ENCODE measurements at places on chromosomes 4 and X. TPM values are rescaled to one million over a fixed set of nuclear protein-coding genes. Genes with fewer than 3 reads are reported as not detected.
A peak's percentile ranks its signal among the peaks of the same experiment; 100 is the strongest.

- H3K27ac ChIP-seq, result no peak overlapping the region
- H3K36me3 ChIP-seq, result no peaks in the 10 kb centered on the region
- no peaks in the 10 kb centered on the region for H3K27me3 ChIP-seq
- DNase-seq, result no peak
- H3K4me1 ChIP-seq, result peaks cover 7% of the 10 kb centered on the region
- no peak overlapping the region for H3K4me3 ChIP-seq
Measured at GRCh38 chr4:71235311-71236201, 103.3 kb upstream of the SLC4A4 start.

GRCh38 chr4:22338796-22339195, 177.1 kb downstream of the ADGRA3 start:
- no peak for DNase-seq
- no peaks in the 10 kb centered on the region for H3K4me1 ChIP-seq
- no peaks in the 10 kb centered on the region for H3K27me3 ChIP-seq
- no peak overlapping the region for H3K27ac ChIP-seq
- no peaks in the 10 kb centered on the region for H3K36me3 ChIP-seq

DNA sequence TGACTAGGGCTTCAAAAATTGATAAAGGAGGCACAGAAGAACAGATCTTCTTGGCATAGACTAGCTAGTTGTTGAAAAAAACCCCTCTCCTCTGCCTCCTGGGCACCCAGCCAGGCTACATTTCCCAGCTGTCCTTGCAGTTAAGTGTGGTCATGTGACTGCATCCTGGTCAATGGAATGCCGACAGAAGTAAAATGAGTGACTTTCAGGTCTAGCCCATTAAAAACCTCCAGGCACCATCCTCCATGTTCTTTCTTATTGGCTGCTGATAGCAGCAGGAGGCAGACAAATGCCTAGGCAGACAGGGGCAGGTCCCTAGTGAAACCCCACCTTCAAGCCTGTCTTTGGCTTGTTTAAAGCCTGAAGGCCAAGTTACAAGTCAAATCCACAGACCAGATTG, 35.3 kb downstream of the ATXN3L start:
- H3K4me1 ChIP-seq, result peaks cover 21% of the 10 kb centered on the region
- H3K36me3 ChIP-seq, result no peaks in the 10 kb centered on the region
- H3K4me3 ChIP-seq, result no peak overlapping the region
- H3K27ac ChIP-seq, result no peak overlapping the region
- no peaks in the 10 kb centered on the region for H3K27me3 ChIP-seq

DNA sequence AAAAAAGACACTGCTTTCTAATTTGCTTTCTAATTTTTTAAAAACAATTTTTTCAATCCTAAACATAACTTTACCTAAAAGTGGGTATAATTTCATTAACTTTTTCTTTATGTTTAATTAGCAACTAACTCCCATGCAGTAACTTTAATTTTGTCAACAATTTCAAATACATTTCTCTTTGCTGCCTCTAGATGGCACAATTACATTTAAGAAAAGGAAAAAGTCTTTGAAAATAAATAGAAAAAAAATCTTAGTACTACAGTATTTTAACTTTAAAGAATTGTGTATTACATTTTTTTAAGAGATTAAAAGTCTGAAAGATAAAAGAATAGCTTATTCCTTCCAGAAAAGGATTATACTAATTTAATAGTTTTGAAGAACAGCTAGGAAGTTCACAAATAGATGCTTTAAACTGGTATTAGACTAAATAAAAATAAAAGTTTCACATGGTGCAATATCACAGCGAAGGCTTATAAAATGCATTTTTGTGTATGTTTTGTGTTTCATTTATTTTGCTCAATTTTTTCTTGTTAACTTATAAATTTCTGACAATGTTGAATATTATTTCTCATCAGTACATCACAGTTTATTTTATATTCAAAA, 105.1 kb downstream of the ADGRA3 start:
- no peak overlapping the region for H3K27ac ChIP-seq
- DNase-seq, result peak; percentile 44
- no peaks in the 10 kb centered on the region for H3K36me3 ChIP-seq
- H3K27me3 ChIP-seq, result no peaks in the 10 kb centered on the region
- no peak overlapping the region for H3K4me3 ChIP-seq

DNA sequence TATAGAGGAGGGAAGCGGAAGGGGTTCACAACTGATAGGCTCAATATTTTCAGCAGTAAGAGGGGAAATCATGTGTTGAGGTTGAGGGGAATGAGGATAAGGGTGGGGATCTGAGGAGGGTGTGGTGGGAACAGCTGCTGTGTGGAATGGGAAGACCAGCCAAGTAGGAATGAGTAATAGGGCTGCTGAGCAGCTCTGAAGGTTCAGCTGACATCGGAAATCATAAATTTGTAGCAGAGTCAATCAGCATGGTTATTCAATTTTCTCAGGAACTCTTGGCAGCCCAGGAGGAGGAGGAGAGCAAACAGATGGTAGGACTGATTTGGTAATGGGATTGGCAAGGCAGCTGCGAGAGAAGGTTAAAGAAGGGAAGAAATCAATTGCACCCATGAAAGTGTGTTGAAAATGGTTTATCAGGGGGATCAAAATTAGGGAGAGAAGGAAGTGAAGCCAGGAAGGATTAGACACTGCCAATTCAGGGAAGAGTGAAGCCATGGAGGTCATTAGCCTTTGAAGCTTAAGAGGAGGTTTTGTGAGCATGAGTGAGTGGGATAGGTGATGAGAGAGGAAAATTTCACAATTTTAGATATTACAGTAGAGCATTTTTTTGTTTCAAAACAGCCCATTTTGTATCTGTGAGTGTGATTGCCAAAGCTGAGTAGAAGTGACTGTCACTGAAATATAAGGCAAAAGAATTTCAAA, 82.6 kb downstream of the PCDH7 start:
- no peak for DNase-seq
- no peaks in the 10 kb centered on the region for H3K4me1 ChIP-seq
- H3K4me3 ChIP-seq, result no peak overlapping the region
- no peaks in the 10 kb centered on the region for H3K36me3 ChIP-seq

The KCNE5 gene
- 0.90 TPM for total RNA-seq

DNA sequence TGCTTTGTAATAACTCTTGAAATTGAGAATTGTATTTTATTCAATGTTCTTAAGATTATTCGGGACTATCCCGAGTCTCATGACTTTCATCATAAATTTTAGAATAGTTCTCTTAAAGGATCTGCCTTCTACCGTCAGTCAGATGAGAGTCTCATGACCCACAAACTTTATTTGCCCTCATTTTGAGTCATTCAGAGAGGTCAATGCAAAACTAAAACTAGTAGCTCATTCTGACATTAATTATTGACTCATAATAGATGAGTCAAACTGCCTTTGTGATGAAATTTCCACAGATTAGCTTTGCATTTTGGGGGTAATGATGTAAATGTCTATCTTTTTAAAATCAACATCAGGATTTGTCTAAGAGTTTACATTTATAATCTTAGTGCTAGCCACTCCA, 1527.3 kb downstream of the TECRL start:
- no peak for DNase-seq
- no peaks in the 10 kb centered on the region for H3K4me1 ChIP-seq
- no peaks in the 10 kb centered on the region for H3K27me3 ChIP-seq
- H3K4me3 ChIP-seq, result no peak overlapping the region

DNA sequence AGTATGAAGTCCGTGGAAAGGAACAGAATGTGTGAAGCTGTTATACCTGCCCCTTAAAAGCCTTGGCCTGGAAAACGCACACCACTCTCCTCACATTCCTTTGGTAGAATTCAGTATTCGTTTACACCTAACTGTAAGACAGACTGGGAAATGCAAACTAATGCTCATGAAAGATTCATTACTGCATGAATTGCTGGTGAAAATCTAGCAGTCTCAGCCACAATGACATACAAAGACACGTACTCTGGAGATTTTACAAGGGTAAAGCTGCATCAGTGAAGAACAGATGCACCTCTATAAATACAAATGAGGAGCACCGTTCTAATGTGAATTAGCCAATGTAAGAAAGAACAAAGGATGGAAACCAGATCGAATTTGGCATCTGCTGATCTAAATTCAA, 2051.3 kb downstream of the PCDH7 start:
- no peaks in the 10 kb centered on the region for H3K27me3 ChIP-seq
- H3K36me3 ChIP-seq, result no peaks in the 10 kb centered on the region
- no peak for DNase-seq

The TCP11X2 gene
- total RNA-seq, result not detected

- H3K4me1 ChIP-seq, result no peaks in the 10 kb centered on the region
- H3K27ac ChIP-seq, result no peak overlapping the region
- H3K27me3 ChIP-seq, result no peaks in the 10 kb centered on the region
- no peaks in the 10 kb centered on the region for H3K36me3 ChIP-seq
- DNase-seq, result no peak
- H3K4me3 ChIP-seq, result peak overlapping the region; percentile 50
Measured at GRCh38 chr4:40856277-40856839, 106.6 kb downstream of the NSUN7 start.

The MAP7D2 gene
- not detected for total RNA-seq
